Amygdala (tissue), 56 donors: ENCODE measurements at places on chromosomes 2 and 18.

GRCh38 chr2:170189757-170190156 lies 11.8 kb downstream of the MYO3B start:
- DNase-seq, result no peak

- no peak for DNase-seq
Observed at GRCh38 chr2:147538088-147538487, 306.7 kb upstream of the ACVR2A start.

DNA sequence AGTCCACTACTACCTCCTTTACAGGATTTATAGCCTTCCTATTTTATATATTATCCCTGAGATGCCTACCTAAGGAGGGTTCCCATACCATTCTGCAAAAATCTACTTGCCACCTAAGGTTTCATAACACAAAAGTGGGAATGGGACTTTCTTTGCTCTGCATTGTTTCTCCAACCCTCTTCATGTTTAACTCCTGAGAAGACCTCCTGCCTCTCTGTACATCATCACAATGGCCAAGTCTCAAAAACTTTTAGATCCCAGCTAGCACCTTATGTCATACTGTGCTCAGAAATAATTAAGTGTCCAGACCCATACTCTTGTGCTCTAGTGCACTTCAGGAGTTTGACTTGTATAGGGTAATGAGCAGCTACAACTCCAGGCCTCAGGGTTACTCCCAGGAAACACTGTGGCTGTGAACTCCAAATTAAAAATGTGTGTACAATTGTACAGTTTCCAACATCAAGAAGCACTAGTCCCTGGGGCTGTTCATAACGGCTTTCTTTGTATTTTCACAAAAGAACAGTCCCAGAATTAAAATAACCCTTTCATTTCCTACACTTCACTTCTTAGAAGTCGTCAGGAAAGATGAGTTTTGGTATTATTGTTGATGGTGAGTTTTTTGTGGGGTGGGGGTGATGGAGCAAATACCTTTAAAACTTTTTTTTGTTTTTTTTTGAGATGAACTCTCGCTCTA lies 39.4 kb downstream of the METAP1D start:
- DNase-seq, result no peak

DNA sequence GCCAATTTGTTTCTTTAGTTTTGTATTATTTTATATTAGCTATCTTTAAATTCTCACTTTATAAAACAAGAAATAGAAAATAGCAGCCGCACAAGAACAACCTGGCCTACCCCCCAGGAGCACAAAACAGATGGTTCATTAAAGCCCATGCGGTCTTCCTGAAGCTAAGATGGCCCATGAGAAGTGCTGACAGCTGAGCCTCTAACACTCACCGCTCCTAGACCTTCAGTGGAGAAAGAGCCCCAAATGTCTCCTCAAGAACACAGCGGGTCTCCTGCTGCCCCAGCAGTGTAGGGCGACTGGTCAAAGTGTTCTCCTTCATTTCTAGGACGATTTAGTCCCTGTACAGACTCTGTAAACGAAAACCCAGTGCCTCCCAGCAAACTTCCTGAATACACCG lies 45.1 kb downstream of the LPIN2 start:
- DNase-seq, result no peak

GRCh38 chr2:133360882-133361281 lies 207.4 kb downstream of the NCKAP5 start:
- DNase-seq, result no peak
